ENCODE measurements at places on chromosomes 5 and 9.

- DNase-seq, result peak; percentile 71
These were observed 66.5 kb upstream of the HSPA9 start for GRCh38 chr5:138641547-138642298.

DNA sequence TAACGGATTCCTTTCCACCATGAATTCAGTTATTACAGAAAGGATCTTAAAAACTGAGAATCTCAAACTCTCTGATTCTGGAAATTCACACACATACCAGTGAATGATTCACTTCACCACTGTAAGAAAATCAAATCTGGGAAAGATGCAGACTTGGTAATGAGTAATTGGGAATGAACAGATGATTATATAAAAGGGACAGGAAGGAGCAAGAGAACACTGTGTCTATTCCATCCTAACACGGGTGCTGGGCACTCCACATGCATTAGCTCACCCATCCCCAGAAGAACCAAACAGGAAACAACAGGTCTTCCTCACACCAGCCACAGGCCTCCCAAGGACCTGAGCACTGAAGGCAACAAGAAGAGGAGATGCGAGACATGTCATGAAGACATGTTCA lies 74.8 kb upstream of the ZNF622 start:
- DNase-seq, result peak; percentile 89

GRCh38 chr5:141680751-141681201 lies 1.3 kb downstream of the ARAP3 start:
- peak; percentile 66 for DNase-seq

- peak; percentile 48 for DNase-seq
These were observed 57.7 kb upstream of the RPS23 start for GRCh38 chr5:82335806-82336205.
